ENCODE measurements at places on chromosomes 12 and 14.

DNA sequence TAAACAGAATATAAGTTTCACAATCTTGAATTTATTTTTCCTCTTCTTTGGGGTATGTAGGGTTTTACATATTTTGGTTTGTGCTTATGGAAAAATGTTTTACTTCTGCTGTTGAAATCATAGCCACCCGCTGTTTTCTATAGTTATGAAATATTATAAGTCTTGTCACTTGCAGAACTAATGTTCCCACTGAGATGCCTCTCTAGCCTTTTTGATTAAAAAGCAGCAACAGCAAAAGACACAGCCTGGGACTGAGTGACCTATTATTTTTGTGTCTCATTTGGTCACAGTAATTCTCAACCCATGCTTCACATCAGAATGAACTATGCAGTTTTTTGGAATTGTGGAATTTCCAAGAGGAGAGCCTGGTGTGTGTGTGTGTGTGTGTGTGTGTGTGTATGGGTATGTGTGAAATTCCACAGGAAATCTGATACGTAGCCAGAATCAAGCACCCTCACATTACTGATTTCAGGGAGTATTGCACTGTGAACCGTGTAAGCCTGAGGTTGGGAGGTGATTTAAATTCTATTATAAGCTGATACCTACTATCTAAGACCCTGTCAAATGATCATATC lies 55.7 kb upstream of the FRMD6 start:
- no peak for DNase-seq

DNA sequence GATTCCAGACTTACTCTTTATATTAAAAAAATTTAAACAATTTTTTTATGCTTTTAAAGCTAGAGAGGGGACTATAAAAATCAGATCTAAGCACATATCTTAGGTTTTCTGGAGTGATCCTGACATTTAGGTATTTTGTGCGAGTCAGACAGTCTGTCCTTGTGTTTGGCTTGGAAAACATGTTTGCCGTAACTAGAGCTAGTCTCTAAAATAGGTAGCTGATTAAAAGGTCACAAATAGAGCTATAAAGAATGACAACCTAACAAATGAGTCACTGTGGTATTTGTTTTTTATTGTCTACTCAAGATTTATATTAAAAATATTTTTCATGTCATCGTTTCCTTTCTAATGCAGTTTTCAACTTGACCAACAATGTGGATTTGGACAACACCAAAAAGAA lies 73.4 kb downstream of the MNAT1 start:
- DNase-seq = no peak

DNA sequence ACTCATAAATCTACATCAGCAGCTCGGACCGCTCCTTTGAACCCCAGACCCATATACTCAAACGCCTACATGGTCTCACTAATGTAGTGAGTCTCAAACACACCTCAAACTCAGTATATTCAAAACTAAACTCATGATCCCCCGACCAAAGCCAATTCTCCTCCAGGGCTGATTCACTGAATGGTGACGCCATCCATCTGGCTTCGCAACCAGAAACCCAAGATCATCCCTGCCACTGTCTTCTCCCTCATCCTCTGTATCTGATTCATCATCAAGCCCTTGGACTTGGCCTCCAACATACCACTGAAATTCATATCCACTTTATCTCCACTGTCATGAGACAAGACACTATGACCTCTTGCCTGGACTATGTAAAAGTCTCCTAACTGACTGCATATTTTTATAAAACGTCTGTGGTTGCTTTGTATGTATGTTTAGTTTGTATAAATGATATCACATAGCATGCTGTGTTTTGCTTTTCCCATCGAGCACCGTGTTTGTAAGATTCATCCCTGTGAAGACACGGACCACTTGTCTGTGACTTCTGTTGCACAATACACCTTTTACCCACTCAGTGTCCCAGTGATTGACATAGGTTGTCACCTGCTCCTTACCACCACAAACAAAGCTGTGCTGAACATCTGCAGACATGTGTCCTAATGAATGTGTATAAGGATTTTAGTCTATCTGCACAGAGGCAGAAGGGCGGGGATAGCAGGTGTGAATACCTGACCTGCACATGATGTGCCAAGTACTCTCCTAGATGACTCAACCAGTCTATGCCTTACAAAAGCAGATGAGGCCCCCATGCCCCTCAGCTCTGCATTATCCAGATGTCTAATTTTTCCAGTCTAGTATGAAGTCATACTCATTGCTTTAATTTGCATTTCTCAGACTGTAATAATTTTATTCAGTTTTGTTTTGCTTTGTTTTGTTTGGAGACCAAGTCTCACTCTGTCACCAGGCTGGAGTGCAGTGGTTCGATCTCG lies 76.9 kb downstream of the VWF start:
- DNase-seq = no peak

GRCh38 chr12:97275256-97275655 lies 187.3 kb upstream of the RMST start:
- DNase-seq = no peak

GRCh38 chr12:69648476-69648875 lies 37.8 kb upstream of the LRRC10 start:
- no peak for DNase-seq

DNA sequence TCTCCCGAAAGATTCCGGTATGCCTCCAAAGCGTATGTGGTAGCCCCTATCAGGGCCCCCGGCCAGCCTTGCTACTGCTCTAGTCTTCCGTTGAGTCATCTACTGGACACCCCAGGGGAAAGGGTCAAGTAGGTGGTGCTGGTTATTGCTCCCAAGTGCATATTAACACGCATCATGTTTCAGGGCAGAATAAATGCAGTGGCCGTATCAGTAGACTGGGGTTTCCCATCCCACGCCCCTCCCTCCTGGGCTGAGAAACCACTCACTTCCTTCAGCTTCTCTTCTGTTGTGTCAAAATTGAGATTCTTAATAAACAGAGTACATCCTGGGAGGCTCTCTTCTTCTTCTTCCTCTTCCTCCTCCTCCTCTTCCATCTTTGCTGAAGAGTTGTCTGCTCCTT lies 39.3 kb downstream of the RBM19 start:
- no peak for DNase-seq

DNA sequence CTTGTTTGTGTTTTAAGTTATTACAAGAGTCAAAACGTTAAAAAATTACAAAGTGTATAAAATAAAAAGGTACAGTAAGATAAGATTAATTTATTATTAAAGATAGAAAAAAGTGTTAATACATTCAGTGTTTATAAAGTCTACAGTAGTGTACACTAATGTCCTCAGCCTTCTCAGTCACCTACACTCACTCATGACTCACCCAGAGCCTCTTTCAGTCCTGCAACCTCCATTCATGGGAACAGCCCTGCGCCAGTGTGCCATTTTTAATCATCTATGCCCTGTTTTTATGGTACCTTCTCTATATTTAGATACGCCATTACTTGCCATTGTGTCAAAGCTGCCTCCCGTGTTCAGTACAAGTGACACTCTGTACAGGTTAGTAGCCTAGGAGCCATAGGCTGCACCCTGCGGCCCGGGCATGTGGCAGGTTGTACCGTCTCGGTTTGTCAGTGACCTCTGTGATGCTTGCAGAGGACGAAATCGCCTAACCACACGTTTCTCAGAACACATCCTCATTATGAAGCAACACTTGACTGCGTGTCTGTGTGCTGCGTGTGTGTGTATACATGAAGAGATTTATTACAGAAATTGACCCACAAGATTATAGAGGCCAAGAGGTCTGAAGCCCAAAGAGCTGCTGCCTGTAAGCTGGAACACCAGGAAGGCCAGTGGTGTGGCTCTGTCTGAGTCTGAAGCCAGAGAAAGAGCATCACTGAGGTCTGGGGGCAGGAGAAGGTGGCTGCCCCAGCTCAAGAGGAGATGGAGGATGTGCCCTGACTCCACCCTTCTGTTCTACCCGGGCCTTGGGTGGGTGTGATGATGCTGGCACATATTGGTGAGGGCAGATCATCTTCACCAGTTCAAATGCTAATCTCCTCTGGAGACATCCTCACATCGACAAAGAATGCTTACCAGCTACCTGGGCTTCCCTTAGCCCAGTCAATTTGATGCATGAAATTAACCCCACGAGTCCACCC lies 116.6 kb upstream of the C14orf180 start:
- DNase-seq = no peak

GRCh38 chr14:65637780-65638179 lies 225.2 kb downstream of the FUT8 start:
- DNase-seq = no peak

DNA sequence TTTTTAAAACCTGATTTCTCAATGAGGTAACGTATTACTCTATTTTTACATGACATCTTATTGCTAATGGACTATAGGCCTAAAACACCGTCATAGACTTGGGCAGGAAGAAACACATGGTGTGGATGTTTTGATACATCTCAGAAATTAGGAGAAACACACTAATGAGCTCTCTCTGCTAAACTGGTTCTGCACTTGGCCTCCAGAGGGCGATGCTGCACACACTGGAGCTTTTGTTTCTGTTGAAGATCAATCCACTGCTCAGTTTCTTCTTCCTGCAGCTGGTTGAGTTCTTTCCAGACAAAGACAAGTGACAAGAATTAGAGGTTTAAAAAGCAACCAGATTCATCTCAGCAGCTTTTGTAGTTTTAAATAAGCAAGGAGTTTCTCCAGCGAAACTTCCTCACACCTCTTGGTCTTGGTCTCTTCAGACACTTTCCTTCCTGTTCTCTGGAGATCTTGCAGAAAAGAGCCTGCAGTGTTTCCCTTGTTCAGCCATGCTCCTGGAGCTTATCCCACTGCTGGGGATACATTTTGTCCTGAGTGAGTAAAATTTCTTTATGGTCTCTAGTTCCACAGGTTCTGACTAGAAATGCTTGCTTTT lies 178.5 kb upstream of the OR4E1 start:
- no peak for DNase-seq

- no peak for DNase-seq
Observed at GRCh38 chr12:127300753-127301152, 966.2 kb upstream of the TMEM132C start.

GRCh38 chr14:51540364-51540763 lies 111.3 kb upstream of the FRMD6 start:
- DNase-seq = no peak

- DNase-seq = no peak
Observed at GRCh38 chr12:12819752-12820311, 6.7 kb downstream of the DDX47 start.

DNA sequence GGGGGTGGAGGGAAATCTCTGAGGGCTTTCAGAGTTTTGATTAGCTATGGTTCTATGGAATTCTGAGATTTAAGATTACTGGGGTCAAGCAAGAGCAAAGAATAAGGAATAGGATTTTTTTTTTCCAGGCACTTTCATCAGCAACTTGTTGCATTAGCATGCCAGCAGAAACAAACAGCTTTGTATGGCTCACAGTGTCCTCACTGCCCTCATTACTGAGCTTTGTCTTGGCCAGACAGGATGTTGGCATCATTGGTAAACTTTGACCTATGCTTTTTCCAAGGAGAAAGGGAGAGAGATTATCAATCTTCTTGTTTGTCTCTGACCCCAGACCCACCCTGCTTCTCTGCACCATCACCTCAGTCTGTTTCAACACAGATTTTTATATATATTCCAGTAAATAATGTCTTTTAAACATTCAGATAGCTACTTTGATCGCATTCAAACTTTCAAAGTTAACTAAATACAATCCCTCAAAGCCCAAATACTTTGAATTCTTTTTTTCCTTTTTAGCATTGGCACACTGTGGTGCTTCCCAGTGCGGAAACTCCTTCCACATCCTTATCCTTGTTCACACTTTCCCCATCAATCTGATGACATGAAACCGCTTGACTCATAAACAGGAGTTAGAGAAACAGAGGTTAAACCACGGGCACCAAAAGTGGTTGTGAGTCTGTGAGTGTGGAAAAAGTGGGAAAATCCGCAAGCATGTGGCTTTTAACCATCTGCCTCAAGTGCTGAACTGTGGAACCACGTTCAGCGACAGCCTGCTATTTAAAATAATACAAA lies 282.2 kb upstream of the FAR2 start:
- DNase-seq = no peak

GRCh38 chr12:113500782-113501311 lies 29.2 kb upstream of the LHX5 start:
- DNase-seq = no peak

DNA sequence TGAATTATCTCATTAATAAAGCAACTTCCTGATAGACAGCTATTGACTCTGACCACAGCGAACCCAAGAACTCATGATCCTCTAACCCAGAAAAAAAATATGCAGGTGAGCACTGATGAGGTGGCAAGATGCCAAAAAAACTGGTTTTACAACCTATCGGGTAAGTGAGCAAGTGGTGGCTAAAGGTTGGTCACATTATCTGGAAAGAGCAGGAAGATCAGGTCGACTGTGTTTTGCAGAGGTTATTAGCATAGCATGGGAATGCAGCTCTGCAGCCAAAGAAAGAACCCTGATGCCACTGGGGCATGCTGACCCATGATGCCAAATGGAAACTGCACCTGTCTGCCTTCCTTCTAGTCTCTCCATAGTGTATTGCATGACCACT lies 23.5 kb downstream of the BHLHE41 start:
- peak; percentile 58 for DNase-seq

DNA sequence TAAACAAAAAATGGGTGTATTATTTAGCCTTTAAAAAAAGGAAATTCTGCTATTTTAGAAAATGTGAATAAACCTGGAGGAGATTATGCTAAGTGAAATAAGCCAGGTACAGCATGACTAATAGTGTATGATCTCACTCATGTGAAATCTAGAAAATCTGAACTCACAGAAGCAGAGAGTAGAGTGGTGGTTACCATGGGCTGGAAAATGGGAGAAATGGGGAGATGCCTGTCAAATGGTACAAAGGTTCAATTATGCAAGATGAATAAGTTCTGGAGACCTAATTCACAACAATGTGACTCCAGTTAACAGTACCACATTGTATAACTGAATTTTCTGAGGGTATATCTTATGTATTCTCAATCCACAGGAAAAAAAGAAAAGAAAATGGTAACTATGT lies 17.4 kb upstream of the LEMD3 start:
- no peak for DNase-seq

- no peak for DNase-seq
Observed at GRCh38 chr12:29146196-29146595, 2.9 kb upstream of the FAR2 start.

GRCh38 chr12:98439471-98439951 lies 75.9 kb upstream of the TMPO start:
- no peak for DNase-seq
